DMS153 (cell line): ENCODE measurements at places on chromosomes 6 and 20.

- no peak for DNase-seq
Measured at GRCh38 chr20:47117371-47117770, 222.7 kb downstream of the EYA2 start.

DNA sequence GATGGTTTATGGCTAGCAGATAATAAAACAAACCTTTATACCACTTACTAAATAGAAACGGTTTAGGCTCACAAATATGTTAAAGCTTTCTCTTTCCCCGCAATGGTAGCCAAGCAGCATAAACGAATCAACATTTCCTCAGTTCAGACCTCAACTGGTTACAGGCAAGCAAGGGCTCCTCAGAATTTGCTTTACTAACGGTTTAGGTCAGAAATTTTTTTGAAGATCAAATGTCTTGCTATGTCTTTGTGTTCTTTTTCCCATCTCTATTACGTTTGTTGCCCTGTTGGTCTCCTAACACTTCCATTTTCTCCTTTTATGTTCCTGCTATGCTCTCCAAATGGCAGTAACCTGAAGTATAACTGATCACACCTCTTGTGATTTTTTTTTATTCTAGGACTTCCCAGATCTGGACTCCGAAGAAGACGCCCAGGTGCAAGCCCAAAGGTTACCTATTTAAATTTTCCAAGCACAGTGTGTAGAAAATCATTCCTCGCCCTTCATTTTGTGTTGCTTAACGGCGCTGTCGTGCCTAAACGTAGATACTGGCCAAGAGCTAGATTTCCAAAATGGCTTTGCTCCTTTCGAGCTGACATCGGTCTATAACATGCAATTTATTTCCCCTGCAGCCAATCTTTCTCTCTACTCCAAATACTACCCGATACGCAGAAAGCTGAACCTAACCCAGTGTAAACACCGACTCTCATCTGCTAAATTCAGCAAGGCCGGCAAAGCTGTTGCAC, 717 bp upstream of the ASF1A start:
- DNase-seq, result peak; percentile 63

GRCh38 chr6:147057705-147058342, 146.4 kb upstream of the STXBP5 start:
- no peak for DNase-seq

DNA sequence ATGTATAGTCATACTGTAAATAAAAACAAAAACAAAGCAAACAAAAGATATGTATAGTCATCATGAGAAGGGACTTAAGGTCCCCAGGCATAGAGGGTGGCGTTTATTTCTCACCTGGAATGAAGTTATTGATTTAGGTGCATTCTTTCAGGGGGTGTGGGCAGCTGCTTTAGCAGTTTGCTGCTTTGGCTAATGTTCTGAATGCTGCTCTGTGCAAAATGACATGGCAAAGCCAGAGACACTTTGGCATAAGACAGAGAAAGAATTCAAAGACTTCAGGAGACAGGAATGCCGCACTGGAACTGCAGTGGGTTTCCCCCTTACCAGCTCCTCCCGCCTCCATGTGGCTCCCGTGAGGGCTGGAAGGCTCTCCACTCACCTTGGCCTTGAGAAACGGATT, 36.4 kb upstream of the NELFCD start:
- no peak for DNase-seq

- DNase-seq, result no peak
Measured at GRCh38 chr20:16485401-16485800, 87.8 kb downstream of the KIF16B start.

GRCh38 chr20:41411391-41411847, 44.8 kb upstream of the EMILIN3 start:
- DNase-seq, result no peak

DNA sequence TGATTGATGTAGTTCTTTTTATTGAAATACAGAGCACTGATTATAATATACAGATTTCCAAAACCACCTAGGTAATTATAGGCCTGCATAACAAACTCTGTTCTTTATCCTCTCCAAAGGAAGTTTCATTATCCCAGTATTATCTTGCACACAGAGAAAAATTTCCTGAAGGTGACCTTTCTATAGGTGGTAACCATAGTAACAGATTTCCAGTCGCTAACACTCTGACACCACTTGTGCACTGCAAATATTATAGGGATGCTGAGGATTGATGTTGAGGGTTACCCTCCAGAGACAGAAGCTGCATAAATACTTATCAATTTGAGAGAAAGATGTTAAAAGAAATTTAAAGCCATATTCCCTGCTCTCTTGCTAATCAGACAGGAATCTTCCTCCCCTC, 274.5 kb upstream of the NRSN1 start:
- no peak for DNase-seq

DNA sequence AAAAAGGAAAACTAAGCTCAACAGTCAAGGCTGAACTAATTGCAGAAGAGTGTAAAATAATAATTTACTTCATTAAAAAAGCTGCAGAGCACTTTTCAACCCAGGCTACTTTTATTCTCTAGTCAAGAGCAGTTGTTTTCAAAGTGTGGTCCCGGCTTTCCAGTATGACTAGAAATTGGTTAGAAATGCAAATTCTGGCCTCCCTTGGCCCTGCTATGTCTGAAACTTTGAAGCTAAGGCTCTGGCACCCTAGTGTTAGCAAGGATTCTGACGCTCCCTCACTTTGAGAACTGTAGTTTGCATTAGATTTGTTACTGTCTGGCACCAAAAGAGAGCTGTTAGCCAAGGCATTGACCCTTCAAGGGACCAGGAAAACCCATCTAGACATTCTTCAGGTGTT, 9.5 kb upstream of the NXT1 start:
- DNase-seq, result no peak

- DNase-seq, result no peak
Measured at GRCh38 chr6:131146865-131147264, 11.6 kb downstream of the AKAP7 start.

GRCh38 chr6:168960551-168961263, 292.9 kb downstream of the THBS2 start:
- no peak for DNase-seq

DNA sequence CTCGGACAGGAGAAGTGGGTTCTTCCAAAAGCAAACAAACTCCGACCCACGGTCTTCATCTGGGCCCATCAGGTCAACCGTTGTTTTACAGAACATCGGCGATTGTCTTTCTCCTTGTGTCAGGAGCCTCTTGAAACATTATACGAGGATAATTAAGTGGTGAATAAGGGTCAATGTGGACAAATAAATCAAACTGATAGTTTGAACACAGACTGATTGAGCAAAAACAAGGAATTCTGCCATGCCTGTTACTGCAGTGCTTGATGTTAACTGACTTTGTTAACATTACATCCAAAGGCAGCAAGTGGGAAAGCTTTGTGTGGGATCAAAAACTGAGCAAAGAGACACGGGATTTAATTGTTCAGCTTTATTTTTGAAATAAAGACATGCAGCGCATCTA, 101.1 kb upstream of the IFNGR1 start:
- no peak for DNase-seq

DNA sequence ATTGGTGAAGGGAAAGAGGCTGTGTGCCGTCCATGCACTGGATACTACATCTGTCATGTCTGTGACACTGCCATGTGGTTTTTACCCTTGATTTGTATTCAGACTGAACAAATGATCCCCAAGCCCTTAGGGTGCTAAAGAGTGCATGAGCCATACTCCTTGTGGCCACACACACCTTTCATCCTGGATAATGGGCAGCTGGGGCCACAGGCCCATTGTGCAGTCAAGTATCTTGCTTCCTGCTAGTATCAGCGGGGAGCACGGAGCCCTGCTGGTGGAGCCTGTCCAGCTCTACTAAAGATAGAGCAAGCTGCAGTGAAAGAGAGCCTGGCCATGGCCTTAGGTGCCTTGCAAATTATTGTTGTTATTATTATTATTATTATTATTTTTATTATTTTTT, 75.1 kb downstream of the SLX4IP start:
- no peak for DNase-seq

DNA sequence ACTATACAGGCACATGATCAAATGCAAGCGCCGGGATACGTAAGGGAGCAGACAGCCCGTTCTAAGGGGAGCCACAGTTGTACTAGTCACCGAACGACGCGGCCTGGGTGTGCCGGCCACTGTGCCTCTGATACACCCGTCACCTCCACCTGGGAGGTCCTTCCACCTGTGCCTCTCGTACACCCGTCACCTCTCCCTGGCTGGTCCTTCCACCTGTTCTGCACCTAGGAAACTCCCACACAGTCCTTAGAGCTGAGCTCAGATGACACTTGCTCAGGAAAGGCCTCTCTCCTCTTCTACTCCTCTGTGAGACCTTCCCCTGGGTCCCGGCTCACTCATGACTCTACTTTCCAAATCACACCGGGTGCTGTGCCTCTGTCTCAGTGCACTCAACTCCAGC, 245.0 kb downstream of the TTLL2 start:
- DNase-seq, result no peak

DNA sequence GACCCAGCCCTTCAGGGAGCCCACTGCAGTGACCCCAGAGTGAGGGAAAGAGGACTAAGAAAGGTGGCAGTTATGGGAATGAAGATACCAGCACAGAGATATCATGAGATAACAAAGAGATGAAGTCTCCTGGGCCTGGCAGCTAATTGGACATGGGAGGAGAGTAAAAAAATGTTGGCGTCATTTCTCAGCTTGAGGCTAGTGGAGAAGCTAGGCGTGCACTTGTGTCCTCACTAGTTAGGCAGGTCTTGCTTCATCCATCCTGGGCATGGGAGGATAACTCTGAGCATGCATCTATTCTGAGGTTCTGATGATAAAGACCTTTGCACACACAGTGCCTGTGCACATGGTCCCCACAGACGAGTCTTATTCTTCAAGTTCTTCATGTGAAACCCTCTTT, 4.1 kb upstream of the GFOD1 start:
- DNase-seq, result no peak
